Activated T-cell treated with anti-CD3 and anti-CD28 coated beads for 1 hour (primary cell): ENCODE measurements at places on chromosomes 7 and 10.

GRCh38 chr10:116707981-116708380 lies 34.4 kb downstream of the HSPA12A start:
- DNase-seq = no peak

- DNase-seq = no peak
These were observed 244.0 kb upstream of the CXCL12 start for GRCh38 chr10:44628921-44629320.

- DNase-seq = no peak
These were observed 2.1 kb downstream of the PCBD1 start for GRCh38 chr10:70885931-70886903.

GRCh38 chr10:124946945-124947344 lies 5.0 kb downstream of the ZRANB1 start:
- no peak for DNase-seq

GRCh38 chr7:158107806-158108205 lies 479.8 kb downstream of the PTPRN2 start:
- no peak for DNase-seq

DNA sequence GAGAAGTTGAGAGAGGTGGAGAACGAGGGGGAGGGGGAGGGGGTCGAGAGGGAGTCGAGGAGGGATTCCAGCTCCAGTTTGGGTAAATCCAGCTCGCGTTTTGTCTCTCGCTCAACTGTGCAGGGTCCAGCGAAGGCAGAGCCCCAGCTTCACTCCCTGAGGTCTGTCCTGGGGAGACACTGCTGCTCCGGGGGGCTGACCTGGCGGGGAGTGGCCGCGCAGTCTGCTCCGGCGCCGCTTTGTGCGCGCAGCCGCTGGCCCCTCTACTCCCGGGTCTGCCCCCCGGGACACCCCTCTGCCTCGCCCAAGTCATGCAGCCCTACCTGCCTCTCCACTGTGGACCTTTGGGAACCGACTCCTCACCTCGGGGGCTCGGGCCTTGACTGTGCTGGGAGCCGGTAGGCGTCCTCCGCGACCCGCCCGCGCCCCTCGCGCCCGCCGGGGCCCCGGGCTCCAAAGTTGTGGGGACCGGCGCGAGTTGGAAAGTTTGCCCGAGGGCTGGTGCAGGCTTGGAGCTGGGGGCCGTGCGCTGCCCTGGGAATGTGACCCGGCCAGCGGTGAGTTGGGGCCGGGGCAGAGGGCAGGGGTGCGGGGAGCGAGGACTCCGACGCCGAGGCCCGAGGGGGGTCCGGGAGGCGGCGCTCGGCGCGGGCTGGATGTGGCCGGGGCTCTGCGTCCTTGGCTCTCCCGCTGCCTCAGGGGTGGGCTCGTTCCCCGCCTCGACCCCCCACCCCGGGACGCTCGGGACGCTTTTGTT lies at the start of gene TET1:
TET1 (plus strand) TSS at position 152 of the 757 bp plus-strand sequence. CDS start 12,002 bp downstream, outside the sequence.
- no peak for DNase-seq

DNA sequence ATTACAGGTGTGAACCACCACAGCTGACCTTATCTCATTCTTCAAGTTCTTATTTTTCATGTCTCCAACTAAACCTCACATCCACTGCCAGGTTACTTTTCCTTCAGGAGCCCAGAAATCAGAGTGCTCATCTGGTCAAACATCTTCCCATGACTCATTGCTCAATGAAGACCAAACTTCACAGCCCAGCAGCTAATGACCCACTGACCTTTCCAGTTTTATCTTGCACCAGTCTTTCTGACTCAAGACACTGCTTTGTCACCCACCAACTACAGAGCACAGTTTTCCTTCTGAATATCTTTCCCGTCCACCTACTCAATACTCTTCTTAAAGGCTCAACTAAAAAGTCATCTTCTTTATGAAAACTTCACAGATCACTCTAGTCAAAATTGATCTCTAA lies 245.1 kb downstream of the CHCHD3 start:
- DNase-seq = no peak

DNA sequence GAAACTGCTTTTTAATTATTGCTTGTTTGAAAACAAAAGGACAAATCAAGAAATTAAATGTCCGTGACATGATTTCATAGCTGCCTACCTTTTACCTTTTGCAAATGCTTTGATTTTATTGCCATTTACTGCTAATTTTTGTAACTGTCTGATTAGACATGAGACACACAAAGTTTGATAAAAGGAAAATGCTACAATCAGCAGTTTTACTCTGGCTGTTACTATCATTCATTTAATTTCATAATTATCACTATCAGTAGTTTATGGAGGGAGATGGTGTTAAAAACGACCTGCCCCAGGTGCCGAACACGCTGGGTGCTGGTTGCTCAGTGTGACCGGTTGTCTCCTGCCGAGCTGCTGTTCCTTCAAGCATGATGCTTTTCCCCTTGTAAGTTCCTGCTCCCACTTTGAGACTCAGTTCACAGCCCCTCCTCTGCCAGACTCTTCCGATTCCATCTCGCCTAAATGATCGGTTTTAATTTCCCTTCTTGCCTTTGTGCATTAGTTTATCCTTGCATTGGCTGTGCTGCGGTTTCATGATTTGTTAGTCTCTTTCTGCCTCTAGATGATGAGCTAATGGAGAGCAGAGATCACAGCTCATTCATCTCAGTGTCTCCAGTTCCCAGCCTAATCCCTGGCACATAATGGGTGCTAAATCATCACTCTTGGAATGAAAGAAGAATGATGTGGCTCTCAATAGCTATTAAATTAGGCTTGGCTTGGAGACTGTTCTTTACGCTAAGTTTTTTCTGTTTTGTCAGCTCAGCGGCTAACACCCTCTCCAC lies 110.6 kb downstream of the PFKFB3 start:
- no peak for DNase-seq

GRCh38 chr10:82543631-82544030 lies 668.6 kb downstream of the NRG3 start:
- no peak for DNase-seq

- DNase-seq = no peak
These were observed 79.5 kb upstream of the SEMA3A start for GRCh38 chr7:84274029-84274638.

DNA sequence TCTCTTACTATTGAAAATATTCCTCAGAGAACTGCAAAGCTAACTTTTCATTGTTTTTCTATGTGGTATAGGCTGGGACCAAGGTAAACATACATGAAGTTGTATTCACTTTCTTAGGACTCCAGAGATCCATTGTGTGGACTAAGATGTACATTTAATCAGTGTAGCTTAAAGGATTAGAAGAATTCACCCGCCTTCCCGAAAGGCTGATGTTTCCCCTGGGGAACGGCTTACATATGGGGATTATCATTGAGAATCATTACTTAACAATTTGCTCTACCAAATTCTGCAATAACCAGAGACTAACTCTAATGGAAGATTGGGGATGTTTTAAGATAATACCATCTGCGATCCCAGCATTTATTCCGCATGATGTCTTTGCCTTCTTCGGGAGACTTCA lies 257.1 kb upstream of the KIAA1217 start:
- DNase-seq = no peak

GRCh38 chr7:17302575-17303142 lies 4.2 kb downstream of the AHR start:
- DNase-seq = no peak

DNA sequence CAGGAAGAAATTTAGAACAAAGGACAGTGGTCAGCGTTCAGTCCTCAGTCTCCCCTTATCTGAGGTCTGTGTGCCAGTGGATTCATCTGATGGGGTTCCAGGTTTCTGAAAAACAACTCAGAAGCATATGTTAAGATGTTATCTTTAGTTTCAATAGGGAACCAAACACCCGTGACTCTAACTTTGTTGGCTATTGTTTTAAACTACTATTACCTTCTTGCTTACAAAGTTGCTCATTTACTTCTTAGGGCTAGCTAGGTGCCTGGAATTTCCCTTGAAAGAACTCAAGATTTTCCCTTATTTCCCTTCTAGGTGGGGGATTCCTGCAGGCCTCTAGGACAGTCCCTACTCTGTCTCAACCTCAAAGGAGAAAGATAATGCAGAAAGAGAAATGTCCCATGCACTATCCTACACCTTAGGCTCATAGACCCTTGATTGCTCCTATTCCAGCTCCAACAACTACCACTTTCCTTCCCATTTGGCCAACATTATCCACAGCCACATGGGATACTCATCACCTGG lies 192.5 kb upstream of the LYZL1 start:
- no peak for DNase-seq

DNA sequence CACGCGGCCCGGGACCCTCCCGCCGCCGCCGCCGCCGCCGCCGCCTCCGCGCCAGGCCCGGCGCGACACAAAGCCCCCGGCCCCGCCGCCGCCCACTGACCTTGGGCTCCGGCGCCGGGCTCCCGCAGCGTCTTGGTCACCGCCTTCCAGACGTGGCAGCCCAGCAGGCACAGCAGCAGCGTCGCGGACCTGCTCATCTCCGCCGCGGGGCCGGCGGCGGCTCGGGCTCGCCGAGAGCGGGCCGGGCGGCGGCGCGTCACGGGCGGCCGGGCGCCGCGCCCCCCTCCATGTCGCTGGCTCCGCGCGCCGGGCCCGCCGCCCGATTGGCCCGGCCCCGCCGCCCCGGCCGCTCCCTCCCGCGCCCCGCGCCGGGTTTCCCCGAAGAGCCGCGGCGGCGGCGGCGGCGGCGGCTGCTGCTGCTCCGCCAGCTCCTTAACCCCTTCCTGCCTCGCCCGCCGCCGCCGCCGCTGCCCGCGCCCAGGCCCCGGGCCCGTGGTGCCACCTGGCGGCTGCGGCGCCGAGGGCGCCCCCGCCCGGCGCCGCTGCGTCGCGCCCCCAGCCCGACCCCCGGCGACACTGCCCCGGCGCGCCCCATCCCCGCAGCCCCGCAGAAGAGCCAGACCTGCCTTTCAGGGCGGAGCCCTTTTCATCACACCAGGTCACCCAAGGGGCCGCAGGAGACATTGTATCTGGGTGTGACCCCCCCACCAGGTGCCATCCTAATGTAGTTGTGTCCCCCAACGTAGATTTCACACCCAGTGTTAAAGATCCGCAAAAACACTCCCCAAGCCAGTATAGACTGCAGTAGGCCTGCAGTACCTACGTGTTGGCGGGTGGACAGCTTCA lies at the start of gene FAM171A1:
FAM171A1 (minus strand) TSS at position 434 of the 846 bp plus-strand sequence; CDS start at position 197, 237 bp downstream.
- DNase-seq = peak; percentile 39

GRCh38 chr10:36675458-36675880 lies 449.9 kb upstream of the ANKRD30A start:
- no peak for DNase-seq

GRCh38 chr7:119413314-119413805 lies 859.6 kb upstream of the KCND2 start:
- no peak for DNase-seq

DNA sequence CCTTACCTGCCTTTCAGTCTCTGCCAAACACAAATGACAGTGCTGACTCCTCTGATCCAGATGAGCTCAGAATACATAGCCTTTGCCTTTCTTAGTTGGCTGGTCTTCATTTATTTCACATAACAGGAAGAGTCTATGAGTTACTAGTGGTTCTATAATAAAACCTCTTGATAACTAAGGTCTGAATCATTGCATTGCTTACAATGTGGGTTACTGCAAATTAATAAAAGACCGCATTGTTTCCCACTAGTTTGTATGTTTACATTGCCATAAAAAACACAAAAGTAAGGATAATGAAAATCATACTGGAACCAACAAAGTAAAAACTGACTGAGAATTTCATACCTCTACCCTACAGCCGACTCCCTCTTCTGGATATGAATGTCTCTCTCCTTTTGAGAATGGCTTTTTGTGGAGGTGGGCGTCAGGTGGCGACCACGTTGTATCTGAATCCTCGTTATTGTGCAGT lies 62.0 kb upstream of the AKR1E2 start:
- DNase-seq = no peak

- DNase-seq = no peak
These were observed 1010.2 kb downstream of the DNAJB9 start for GRCh38 chr7:109579901-109580300.

DNA sequence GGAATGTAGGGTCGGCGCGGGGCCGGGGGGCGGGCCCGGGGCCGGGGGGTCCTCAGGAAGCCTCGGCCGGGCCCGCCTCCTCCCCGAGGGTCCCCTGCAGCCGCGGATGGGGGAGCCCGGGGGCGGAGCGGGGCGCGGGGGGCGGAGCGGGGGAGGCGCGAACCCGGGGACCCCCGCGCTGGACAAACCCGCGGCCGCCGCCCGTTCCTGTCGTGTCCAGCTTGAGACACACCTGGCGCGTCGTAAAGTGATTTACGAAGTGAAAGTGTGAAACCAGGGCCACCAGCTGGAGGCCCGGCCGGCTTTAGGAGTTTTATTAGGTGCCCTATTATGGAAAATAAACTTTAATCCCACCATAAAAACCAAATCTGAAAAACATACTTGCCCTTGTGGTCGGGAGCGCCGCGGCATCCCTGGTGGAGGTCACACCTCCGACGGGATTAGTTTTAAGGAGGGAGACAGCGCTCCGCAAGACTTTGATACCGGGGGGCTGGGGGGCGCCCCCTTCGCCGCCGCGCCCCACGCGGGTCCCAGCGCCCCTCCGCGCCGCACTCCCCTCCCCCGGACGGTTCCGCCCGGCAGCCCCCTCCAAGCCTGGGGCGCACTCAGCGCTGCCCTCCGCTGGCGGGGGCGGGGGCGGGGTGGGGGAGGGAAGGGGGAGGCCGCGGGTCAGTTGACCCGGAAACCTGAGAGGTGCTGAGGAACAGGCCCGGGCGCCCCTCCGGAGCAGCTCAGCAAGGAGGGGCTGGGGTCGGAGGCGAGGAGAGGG lies 10.3 kb downstream of the MNX1 start:
- no peak for DNase-seq

DNA sequence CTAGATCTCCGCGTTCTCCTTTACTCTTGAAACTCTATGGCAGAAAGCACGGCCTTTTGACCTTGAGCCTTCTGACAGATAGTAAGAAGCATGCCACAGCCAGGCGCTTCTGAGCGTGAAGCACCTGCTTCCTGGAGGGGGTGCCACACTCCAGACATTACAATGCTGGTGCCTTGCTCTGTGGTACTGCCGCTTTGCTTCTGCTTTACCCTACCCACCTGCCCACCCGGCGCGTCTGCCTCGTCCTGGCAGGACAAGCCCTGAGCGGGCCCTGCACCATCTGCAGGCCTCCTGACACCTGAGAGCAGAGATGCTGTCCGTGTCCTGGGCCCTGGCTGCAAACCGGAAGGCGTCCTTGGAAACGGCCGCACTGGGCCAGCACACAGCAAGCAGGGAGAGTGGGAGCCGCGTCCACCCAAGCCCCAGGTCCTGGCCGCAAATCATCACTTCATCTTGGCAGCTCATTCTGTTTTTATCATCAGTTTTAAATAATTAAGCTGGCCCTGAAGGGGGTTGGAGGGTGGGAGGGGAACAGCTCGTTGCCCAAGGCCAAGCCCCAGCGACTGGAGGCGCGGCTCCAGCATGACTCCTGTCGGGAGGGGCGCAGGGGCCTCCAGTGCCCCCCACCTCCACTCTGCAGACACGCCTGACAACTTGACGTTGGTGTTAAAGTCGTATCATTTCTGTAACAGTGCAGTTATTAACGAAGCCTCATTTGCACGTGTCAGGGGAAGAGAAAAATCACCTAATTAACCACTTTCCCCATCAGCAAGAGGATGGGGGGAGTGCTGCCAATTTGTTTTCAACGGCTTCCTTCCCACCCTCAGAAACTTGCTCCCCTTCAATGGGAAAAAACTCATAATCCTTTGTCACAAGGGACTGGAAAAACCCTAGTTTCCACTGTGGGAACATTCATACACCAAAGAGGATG lies 132.2 kb downstream of the MAD1L1 start:
- no peak for DNase-seq
